ENCODE measurements at places on chromosomes 2 and 18.

DNA sequence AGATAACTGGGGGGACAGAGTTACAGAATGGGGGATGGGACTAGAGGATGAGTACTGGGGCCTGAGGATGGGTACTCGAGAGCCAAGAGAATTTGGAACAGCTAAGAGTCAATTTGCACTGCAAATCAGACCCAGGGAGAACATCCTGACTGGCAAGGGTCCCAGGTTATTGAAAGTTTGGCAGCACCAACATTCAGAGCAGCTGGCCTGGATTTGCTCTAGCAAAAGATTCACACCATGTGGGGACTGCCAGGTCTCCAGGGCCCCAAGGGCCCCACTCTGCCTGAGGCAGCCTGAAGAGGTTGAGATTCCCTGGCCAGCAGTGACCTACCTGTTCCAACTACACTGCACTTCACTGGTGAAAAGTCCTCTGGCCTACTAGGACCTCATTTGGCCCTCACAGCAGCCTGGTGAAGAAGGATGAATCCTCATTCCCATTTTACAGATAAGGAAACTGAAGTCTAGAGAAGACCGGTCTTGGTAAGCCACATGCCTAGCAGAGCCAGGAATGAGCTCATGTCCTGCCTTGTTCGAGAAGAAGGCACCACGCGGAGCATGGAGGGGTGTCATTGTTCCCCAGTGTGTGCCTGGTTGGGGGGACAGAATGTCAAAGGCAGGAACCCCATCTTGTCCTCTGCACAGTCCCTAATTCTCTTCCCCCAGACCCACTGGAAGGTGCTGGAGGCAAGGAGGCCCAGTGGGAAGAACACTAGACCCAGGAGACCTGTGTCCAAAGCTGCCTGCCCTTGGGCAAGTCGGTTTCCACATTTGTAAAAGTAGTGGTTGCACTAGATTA lies 258.6 kb downstream of the TNS1 start:
- DNase-seq = no peak

- DNase-seq = no peak
Measured at GRCh38 chr18:12476955-12477354, 69.2 kb downstream of the PRELID3A start.

GRCh38 chr2:27313882-27314645 lies 5.8 kb upstream of the UCN start:
- no peak for DNase-seq

DNA sequence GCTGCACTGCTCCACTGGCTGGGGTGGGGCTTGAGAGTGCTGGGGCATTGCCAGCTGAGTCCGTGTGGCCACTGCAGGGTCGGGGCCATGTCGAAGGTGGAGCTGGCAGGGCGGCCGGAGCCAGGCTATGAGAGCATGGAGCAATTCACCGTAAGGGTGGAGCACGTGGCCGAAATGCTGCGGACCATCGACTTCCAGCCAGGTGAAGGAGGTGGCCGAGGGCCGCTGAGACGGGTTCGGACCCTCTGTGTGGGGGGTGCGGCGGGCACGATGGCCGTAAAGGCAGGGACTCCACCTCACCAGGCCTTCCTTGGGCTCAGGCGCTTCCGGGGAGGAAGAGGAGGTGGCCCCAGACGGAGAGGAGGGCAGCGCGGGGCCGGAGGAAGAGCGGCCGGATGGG lies 2.1 kb downstream of the UCN start:
- DNase-seq = no peak

GRCh38 chr2:155997538-155997937 lies 335.0 kb downstream of the NR4A2 start:
- no peak for DNase-seq

DNA sequence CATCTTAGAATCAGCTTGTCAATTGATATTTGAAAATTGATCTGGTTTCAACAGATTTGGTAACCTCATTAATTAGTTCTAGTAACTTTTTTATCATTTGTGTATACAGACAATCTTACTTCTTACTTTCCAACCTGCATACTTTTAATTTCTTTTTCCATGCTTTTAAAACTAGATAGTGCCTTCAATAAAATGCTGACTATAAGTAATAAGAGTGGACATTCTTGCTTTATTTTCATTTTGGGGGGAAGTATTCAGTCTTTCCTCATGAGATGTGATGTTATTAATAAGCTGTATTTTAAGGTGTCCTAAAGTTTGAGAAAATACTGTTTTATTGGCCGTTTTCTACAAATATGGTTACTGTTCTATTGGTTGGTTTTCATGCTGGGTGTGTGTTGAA lies 109.1 kb downstream of the KCNH7 start:
- DNase-seq = no peak

DNA sequence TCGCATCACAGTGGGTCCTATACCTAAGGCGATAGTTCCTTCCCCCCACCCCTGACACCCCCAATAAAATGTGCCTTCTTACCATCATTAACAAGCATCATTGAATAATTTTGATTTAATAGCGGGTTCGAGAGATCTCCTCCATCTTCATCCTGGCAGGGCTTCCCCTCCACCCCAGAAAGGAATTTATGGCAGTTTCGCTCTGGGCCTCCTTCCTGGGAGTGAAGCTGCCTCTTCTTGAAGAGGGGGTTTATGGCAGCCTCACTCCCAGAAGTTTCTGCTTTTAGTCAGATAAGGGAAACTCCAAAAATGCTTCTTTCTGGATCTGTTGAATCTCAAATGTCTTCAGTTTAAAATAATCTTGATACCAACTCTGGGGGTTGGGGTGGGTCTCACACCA lies 45.7 kb downstream of the RRM2 start:
- no peak for DNase-seq

GRCh38 chr2:27772804-27773203 lies 1.3 kb downstream of the MRPL33 start:
- no peak for DNase-seq

DNA sequence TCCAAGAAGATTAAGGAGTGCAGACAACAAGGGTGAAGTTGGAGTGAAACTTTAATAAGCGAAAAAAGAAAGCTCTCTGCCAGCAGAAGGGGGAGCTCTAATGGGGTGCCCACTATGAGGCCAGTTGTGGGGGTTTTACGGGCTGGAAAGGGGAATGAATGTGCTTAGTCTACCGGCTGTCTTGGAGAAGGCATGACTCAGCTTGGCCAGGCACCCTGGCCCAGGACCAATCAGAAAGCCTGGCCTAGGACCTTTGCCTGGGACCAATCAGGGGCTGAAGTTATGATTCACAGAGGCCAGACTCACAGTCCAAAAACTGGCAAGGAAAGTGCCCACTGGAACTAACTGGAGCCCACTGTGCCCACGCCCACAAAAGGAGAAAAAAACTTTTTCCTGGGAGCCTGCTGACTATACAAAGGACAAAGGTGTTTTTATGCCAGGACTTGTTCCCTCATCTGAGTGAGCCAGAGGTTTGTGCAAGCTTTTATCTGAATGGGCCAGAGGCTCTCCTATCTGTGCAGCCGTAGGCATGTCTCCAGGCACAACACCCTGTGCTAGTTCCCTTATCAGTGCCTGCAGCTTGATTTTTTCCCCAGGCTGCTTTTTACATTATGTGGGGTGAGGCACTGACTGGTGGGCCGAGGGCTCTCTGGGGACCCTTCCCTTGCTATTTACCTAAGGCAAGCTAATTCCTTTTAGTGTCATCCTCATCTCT lies 18.6 kb downstream of the CMPK2 start:
- DNase-seq = no peak

Measured in stimulated activated CD8-positive, alpha-beta memory T cell treated with anti-CD3 and anti-CD28 coated beads, Interleukin-7, amount 100 ng/mL, for 1 hour (primary cell).